ENCODE measurements at places on chromosomes 3 and 15.

DNA sequence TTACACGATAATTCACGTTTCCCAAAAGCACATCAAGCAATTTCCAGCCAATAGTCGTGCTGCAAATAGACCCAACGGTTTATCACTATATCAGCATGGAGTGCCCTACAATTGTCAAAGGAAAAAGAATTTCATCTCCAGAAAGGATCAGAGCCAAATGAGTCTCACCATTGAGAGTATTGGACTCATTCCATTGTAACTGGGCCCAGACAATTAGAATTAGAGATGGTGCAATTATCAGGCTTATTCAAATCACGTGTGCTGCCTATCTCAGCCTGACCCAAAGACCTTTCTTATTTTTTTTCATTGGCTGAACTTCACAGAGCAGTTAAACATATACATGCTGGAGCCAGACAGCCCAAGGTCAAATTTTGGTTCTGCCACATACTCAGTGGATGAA lies 87.0 kb upstream of the LRTM1 start:
- DNase-seq: no peak

DNA sequence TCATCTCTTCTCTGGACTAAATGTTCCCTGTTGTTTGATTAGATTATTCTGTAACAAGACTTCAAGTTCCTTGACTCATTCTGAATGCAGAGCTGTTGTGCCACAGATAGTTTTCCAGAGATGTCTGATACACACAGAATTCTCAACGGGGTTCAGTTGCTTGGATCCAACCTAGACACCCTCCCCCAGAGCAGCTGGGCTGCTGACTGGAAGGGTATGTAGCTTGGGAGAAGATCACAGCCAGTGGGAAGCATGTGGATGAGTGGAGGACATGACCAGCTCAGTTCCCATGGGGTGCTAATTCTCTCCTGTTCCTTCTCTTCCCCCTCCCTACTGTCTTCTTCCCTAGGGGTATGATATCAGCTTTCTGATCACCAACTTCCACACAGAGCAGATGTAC lies 6.6 kb upstream of the TTLL3 start:
- DNase-seq: no peak

DNA sequence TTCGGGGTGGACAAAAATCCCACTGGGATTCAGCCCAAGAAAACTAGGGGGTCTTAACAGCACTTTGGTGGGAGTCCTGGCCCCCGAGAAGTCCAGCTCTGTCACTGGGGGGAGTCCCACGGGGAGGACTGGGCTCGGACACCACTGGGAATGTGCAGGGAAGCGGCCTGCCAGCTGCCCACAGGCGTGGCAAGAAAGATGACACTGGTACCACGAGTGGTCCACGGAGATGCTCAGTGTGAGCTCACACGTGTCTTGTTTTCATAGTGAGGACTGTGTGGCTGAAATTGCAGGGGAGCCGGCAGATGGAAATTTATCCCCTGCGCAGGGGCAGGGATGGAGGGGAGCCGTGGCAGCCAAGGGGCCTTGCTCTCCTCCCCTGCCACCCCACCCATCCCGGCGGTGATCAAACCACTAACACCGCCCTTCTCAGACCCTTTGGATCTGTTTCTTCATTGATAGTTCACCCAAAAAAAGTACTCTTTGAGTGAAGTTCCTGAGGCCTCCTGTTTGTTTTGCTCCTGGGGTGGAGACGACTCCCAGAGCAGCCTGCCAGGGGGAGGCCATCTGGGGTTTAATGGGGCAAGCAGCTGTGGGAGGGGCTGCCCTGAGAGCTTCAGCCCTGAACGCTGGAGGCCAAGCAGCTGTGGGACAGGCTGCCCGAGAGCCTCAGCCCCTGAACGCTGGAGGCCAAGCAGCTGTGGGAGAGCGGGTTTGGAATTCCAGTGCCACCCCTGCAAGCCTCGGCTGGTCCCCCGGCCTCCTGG lies 130.9 kb downstream of the LRRK1 start:
- no peak for DNase-seq

DNA sequence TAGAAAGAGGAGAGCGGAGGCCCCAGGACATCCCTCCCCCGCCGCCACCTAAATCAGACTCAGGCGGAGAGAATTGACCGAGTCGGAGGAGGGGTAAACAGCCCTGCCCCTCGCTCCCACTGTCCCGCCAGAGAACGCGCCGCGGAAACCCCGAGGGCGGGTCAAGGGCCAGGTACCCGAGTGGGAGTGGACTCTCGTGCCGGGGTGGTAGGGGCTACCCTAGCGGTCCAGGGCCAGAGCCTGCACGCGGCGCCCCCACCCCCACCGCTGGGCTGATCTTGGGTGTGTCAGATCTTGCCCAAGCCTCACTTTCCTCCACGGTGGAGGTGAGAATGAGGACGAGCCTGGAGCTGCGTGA lies 19.0 kb downstream of the SPATA12 start:
- no peak for DNase-seq

- DNase-seq: peak; percentile 38
Measured at GRCh38 chr15:45129651-45130129, at the start of the genes DUOX1 and DUOXA1. Gene DUOX1 (plus strand): TSS chr15:45129994. CDS start chr15:45131967, 1,973 bp downstream. Gene DUOXA1 (minus strand): TSS chr15:45129879. CDS start chr15:45123014, 6,865 bp downstream.

DNA sequence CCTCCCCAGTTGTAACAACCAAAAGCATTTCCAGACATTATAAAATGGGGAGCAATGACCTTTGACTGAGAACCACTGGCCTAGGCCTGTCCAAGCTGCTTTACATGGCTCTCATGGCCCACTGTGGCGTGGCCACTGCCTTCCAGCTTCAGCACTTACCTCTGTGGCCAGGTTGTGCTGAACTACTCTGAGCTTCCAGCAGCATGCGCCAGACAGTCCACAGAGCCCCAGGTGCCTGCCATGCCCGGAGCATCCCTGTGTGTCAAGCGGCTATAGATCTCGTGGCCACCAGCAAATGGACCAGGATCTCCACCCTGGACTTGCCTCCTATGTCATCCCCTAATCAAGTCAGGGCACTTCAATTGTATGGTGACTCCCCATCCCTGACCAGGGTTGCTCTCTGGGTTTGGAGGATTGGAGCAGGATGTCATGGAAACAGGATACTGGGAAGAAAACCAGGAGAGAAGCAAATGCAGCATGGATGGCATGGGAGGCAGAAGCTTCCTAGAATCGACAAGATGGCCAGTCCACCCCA lies 199.7 kb downstream of the UACA start:
- DNase-seq: no peak

- no peak for DNase-seq
Measured at GRCh38 chr15:67750371-67750770, 74.9 kb upstream of the SKOR1 start.

DNA sequence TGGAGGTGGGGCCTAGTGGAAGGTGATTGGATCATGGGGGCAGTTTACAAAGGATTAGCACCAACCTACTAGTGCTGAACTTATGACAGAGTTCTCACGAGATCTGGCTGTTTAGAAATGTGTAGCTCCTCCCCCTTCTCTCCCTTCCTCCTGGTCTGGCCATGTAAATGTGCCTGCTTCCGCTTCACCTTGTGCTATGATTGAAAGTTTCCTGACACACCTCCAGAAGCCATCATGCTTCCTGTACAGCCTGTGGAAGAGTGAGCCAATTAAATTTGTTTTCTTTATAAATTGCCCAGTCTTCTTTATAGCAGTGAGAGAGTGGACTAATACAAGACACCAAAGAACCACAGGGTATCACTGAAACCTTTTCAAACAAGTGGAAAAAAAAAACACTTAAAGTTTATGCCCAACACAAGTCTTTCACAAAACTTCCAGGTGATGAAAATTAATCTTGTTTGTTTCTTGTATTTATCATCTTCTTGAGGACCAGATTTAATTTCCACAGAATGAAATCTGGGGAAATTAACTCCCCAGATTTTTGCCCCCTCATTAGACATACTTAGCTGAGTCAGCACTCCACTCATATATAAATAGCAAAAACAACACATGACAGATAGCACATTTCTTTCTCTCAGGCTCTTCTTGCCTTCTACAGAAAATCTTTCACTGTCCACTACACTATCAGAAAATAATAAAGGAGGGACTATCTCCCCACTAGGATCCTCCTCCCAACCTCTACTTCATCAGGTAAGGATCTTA lies 847.2 kb downstream of the TUSC7 start:
- DNase-seq: no peak

DNA sequence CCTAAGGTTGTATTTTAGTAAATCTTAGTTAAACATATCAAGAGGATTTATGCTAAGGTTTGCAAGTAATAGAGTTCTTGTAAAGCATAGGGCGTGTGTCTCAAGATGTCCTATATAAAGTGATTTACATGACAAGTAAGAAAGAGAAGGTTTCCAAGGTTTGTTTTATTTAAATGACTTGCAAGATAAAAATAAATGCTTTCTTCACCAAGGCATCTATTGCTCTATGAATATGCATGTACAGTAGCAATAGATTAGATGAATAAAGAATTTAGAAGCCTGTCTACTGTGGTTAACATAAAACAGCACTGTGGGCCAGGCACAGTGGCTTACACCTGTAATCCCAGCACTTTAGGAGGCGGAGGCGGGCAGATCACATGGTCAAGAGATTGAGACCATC lies 466.4 kb upstream of the IL12A start:
- no peak for DNase-seq

GRCh38 chr15:73567020-73567419 lies 66.2 kb downstream of the NPTN start:
- no peak for DNase-seq

DNA sequence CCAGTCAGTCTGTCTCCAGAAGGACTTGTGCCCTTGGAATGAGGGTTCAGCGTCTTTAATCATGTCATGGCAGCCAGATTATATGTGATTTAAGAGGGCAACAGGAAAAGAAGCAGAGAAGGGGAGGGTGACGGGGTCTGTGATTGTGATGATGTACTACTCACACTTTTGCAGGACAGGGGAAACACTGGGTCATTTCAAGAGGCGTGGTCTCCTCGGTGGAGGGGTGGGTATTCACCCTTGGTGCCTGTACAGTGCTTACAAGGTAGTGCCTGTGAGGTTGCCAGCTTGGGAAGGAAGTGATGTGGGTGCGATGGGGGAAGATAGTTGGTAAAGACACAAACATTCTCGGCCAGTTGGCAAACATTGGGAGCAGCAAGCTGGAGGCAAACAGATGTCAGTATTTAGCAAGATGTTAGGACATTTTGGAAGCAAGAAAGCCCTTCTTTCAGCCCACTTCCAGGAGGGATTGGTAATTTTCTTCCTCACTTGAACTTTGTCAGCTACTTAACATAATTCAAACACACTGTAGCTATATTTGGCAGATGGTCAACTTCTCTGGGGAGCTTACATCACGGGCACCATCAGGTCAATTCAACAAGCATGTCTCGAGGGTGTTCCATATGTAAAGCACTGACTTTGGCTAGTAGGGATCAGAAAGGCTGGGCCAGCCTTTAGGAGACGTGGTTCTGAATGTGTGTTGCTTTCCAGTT lies 71.4 kb upstream of the ROPN1 start:
- no peak for DNase-seq

DNA sequence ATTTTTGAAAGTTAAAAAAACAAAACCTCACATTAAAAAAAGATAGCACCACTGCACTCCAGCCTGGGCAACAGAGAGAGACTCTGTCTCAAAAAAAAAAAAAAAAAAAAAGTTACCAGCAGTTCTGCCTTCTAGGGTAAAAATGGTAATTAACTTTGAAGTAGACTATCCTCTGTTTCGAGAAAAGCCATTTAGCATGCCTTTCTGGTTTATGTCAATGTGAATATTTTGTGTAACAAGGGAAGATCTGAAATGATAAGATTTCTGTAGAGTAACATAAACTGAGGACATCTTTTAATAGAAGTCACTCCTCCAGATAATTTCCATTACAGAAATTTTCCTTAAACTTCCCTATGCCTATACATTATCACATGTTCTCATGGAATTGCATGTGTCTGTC lies 203.2 kb upstream of the GAP43 start:
- DNase-seq: no peak

DNA sequence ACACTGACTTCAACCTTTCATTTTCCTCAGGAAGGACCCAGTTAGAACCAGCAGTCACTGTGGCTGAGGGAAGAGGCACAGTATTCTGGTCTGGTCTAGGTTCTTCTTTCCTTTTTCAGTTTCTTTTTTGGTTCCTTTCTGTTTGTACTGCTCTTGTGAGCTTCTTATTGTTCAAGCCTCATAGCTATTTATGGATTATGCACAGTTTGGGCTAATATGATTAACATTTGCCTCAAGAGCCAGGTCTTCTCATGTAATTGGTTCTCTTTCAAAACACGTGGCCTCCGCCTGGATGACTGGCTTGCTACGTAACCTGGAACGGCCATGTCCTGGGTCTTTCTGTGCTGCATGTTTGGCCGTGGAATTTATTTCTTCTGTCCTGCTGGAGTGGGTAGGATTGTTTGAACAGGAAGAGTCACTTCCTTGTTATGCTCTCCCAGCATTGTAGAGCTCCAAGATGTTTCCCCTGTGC lies 43.3 kb downstream of the RBMS3 start:
- DNase-seq: no peak

DNA sequence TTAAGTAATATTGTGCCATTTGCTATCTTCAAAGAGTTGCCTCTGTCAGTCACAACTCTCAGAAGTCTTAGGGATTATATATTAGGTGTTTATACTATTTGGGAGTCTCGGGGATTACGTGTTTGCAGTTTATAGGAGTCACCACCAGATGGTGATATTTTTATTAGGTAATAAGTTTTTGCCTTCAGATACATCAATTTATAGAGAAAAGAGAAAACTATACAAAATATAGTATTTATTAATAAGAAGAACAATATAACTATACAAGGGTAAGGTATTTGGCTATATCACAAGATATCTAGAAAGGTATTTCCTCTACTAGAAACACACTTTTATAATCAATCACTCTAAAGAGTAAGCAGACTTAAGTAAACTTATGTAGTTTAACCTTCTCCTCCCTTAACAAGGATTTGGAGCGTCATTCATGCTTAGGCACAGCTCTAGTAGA lies 10.7 kb upstream of the DHX36 start:
- DNase-seq: no peak

GRCh38 chr3:28104896-28105534 lies 136.4 kb upstream of the CMC1 start:
- DNase-seq: no peak

DNA sequence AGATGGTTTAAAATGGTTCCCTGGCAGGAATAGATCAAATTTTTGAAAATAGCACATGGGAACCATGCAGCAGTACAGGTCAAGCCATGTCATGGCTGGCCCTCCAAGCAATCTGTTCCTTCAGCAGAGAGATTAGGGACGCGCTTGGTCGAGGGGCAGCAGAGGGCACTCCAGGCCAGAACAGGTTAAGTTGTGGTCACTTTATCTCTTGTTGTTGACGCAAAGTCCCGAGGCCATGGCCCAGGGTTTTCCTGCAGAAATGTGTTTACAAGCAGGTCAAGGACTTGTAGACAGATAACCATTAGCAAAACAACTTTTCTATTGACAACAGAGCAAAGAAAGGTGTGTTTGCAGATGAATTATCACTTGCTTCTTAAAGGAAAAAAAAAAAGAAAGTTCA lies 570.0 kb upstream of the NR2F2 start:
- DNase-seq: no peak
